ENCODE measurements at places on chromosomes 4 and X. TPM values are rescaled to one million over a fixed set of nuclear protein-coding genes. Genes with fewer than 3 reads are reported as not detected.

The TMPRSS11B gene
- not detected for polyA plus RNA-seq

The DRD5 gene
- 0.74 TPM for polyA plus RNA-seq

The TLR6 gene
- polyA plus RNA-seq = 0.78 TPM

The ACSL4 gene
- polyA plus RNA-seq = 40.1 TPM

The OSTC gene
- polyA plus RNA-seq = 222 TPM

The AMTN gene
- not detected for polyA plus RNA-seq

The HEPH gene
- polyA plus RNA-seq = 51.6 TPM

The TMEM271 gene
- not detected for polyA plus RNA-seq

- DNase-seq = no peak
These were observed 72.6 kb downstream of the SMARCA5 start for GRCh38 chr4:143586080-143586479.

- no peak for DNase-seq
These were observed 358.6 kb downstream of the GPM6A start for GRCh38 chr4:175453456-175453855.

DNA sequence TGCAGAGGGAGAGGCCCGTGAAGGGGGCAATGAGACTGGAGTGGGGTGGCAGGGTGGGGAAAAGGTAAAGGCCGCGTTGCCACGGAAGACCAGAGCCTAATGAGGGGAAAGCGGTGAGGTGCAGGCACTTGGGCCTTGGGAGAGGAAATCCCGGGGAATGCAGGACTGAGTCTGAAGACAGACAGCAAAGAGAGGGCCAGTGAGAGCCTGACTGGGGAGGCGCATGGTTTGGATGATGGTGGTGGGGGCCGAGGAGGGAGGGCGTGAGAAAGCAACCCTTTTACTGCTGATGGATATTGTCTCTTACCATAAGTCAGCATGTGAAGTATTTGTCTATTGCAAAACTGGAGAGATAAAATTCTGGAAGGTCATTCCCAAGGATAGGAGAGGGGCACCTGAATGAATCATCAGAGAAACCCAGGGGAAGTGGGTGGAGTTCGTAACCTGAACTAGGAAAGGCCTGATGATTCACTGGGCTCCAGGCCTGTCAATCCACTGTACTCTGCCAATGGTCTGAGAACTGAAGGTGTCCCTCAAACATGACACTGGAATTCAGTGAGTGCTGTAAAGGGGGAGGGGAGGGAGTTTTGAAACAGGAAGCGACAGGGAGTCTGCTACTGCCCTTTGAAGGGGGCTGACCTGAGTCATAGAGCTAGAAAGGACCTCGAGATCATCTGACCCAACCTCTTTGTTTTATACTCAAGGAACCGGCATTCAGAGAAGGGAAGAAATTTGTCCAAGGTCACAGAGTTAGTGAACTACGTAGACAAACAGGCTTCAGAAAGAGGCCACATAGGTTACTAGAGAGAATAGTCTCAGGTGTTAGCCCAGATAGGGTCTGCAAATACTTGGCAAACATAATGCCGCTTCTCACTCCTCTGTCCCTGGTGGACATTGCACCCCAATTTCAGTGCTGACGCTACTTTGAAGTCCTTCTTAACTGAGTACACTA is 52.2 kb downstream of the NALF2 start:
- peak; percentile 40 for DNase-seq

- no peak for DNase-seq
These were observed 2.6 kb downstream of the HCCS start for GRCh38 chrX:11113731-11114130.

- peak; percentile 54 for DNase-seq
These were observed 91.4 kb upstream of the UCP1 start for GRCh38 chr4:140659943-140660700.

DNA sequence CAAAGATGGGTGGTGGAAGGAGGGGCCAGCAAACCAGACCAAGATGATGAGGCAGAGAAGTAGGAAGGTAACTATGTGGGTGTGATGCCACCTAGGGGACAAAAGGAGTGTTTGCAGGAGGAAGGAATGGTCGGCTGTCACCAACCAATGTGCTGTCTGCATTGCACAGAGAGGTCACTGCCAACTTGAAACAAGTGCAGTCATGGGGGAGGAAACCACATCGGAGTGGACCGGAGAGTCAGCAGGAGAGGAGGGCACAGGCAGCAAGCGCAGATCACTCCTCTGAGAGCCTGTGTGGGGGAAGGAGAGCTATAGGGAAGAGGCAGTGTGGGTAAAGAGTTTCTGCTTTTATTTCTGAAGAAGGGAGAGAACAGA is 38.5 kb upstream of the FGFBP2 start:
- peak; percentile 69 for DNase-seq

GRCh38 chr4:13907255-13907751 is 279.8 kb upstream of the BOD1L1 start:
- DNase-seq = no peak

DNA sequence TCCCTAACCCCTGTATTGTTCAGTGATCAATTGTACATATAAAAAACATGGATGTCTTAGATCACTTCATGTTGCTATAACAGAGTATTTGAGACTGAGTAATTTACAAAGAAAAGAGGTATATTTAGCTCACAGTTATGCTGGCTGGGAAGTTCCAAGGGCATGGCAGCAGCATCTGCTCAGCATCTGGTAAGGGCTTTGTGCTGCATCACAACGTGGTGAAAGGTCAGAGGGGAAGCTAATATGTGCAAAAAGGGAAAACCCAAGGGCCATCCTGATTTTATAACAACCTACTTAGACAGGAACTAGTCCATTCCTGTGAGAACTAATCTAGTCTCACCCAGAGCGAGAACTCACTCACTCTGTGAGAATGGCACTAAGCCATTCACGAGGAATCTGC is 128.2 kb upstream of the OTUD4 start:
- DNase-seq = no peak

GRCh38 chr4:177968817-177969442 is 526.7 kb upstream of the AGA start:
- DNase-seq = no peak

- no peak for DNase-seq
These were observed 221.8 kb upstream of the KCNIP4 start for GRCh38 chr4:22170353-22170752.

All from renal pelvis (tissue), 12 donors.